Urinary bladder (tissue), 4 donors: ENCODE measurements at places on chromosomes 5 and 9. TPM values are rescaled to one million over a fixed set of nuclear protein-coding genes. Genes with fewer than 3 reads are reported as not detected.

The LHFPL2 gene
- 19.2 TPM for polyA plus RNA-seq

The GPR151 gene
- polyA plus RNA-seq, result not detected

The FCN1 gene
- 3.6 TPM for polyA plus RNA-seq

The C9orf72 gene
- 9.0 TPM for polyA plus RNA-seq

The PDLIM4 gene
- polyA plus RNA-seq, result 114 TPM

The SV2C gene
- polyA plus RNA-seq, result 0.56 TPM

The TLE1 gene
- polyA plus RNA-seq, result 37.6 TPM

The CAMSAP1 gene
- polyA plus RNA-seq, result 14.9 TPM

The TSLP gene
- polyA plus RNA-seq, result 2.8 TPM

The NPDC1 gene
- polyA plus RNA-seq, result 120 TPM

The AOPEP gene
- 136 TPM for polyA plus RNA-seq

The UBAP1 gene
- 54.1 TPM for polyA plus RNA-seq

The CDX1 gene
- not detected for polyA plus RNA-seq

The SMC2 gene
- polyA plus RNA-seq, result 5.7 TPM

The FAM153A gene
- 0.66 TPM for polyA plus RNA-seq

The HDAC3 gene
- polyA plus RNA-seq, result 45.3 TPM

The PCDHGC3 gene
- 101 TPM for polyA plus RNA-seq

The SPINK7 gene
- polyA plus RNA-seq, result not detected

The ADAMTS12 gene
- 2.5 TPM for polyA plus RNA-seq

The DMRT2 gene
- 0.10 TPM for polyA plus RNA-seq
